Fibroblast of pulmonary artery (primary cell): ENCODE measurements at places on chromosomes 13 and 19.

- DNase-seq, result no peak
These were observed 13.3 kb downstream of the DACH1 start for GRCh38 chr13:71853725-71854124.

- no peak for DNase-seq
These were observed 27.2 kb downstream of the COMP start for GRCh38 chr19:18763674-18764590.

GRCh38 chr13:38758277-38758676, 71.4 kb downstream of the FREM2 start:
- no peak for DNase-seq

DNA sequence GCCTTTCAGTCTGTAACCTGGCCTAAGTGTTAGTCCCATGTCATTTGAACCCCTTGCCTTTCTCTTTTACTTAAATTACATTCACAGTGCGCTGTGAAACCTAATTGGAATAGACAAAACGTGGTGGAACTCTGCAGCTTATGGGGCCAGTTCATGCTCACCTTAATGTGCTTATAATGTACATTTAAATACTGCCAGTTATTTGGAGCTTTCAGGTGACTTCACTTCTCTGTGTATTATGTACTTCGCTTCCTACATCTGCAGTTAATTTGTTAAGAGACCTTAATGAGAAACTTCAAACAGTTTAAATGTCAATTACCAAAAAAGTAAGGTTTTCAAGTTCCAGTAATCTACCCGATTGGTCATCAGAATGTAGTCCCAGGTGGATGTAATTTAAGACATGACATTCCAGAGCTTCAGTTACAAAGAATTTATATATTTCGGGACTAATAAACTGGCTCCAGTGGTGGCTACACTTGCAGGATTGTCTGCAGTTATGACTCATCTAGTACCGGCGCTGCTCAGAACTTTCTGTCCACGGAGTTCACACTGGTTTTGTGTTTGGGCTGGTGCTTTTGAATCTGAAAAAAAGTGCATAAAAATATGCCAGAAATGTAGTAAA, 125.3 kb downstream of the TM9SF2 start:
- peak; percentile 46 for DNase-seq

- DNase-seq, result no peak
These were observed 149.0 kb upstream of the ZNF536 start for GRCh38 chr19:30222992-30223865.

DNA sequence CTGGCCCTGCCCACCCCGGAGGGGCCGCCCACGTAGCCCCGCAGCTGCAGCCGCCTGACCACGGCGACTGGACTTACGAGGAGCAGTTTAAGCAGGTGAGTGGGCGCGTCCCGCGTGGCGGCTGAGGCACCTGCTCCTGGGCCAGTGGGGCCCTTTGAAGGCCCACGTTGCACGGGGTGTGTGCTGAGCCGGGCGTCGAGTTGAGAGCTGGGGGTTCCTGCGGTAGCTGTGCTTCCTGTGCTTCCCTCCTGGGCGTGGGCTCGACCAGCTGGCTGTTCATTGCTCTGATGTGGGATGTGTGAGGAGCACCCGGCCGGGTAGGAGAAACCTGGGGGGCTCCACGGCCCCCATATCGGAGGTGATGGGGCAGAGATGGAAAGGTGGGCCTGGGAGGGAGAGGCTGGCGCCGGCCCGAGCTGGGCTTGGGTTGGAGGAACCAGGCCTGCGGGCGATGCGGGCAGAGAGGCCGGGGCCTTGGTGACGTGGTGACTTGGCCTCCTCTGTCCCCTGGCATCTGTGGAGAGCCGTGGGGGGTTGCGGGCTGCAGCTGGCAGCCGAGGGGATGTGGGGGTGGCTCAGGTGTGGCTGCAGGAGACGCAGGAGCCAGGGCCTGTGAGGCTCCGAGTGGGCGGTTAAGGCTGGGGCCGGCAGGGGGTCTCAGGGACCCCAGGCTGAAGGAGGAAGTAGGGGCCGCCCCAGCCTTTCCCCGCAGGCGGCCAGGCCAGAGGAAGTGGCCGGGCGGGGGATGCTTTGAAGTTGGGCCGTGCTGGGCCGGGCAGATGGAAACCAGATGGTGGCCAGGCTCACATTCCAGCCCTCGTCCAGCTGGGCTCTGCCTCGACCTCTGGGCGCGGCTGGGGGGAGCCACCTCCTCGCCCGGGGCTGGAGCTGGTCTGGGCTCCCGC, 7.1 kb downstream of the ARID3A start:
- peak; percentile 93 for DNase-seq

GRCh38 chr13:49314344-49314882, 66.7 kb downstream of the CDADC1 start:
- no peak for DNase-seq

DNA sequence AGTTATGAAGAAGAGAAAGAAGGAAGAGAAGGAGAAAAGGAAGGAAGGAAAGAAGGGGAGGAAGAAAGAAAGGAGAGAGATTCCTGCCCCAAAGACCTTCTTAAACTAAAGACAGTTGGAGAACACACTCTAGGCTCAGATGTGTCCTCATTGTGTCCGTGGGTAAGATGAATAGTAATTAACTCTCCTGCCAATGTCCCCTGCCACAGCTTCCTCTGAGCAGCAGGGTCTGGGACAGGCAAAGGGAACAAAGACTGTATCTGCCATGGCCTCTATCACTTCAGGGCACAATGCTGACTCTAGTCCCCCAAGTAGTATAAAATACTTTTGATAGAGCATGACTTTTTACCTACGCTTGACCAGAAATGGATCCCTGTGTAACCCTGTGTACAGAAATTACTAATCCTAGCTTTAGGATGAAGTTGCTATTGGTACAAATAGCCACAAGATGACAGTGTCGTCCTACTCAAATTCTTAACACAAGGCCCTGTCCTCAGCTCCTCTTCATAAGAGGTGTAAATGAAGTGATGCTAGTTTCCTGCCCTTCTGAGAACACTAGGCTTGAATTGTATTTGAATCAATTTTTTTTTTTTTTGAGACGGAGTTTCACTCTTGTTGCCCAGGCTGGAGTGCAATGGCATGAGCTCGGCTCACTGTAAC, 186.2 kb upstream of the GPR12 start:
- DNase-seq, result peak; percentile 83

DNA sequence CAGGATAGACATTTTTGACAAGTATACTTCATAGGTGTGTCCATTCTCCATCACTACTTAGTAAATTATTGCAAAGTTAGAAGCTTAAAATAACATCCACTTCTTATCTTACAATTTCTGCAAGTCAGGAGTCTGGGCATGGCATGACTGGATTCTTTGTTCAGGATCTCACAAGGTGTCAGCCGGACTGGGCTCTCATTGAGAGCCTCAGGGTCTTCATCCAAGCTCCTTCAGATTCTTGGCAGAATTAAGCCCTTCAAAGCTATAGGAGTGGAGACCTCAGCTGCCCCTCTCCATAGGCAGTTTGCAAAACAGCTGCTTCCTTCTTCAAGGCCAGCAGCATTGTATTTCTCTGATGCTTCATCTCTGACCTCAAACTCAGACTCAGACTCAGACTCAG, 9.1 kb upstream of the SIN3B start:
- DNase-seq, result no peak

DNA sequence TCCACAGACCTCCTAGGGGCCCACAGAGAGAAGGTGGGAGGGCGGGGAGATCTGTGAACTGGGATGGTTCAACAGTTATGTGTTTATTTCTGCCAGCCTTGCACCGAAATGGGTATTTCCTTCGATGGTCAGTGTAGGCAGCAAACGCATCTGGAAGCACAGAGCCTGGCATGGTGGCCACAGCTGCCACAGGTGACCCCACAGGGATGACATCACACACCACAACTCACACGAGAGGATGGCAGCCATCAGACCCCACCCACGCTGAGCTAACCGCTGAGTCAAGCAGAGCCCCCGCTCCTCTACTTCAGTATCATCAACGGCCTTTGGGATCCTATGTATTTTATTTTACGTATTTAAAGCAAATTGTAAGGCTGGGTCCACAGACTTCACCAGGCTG, 37.4 kb downstream of the NAXD start:
- DNase-seq, result no peak

GRCh38 chr19:47152632-47153031, 22.0 kb downstream of the SAE1 start:
- DNase-seq, result no peak

DNA sequence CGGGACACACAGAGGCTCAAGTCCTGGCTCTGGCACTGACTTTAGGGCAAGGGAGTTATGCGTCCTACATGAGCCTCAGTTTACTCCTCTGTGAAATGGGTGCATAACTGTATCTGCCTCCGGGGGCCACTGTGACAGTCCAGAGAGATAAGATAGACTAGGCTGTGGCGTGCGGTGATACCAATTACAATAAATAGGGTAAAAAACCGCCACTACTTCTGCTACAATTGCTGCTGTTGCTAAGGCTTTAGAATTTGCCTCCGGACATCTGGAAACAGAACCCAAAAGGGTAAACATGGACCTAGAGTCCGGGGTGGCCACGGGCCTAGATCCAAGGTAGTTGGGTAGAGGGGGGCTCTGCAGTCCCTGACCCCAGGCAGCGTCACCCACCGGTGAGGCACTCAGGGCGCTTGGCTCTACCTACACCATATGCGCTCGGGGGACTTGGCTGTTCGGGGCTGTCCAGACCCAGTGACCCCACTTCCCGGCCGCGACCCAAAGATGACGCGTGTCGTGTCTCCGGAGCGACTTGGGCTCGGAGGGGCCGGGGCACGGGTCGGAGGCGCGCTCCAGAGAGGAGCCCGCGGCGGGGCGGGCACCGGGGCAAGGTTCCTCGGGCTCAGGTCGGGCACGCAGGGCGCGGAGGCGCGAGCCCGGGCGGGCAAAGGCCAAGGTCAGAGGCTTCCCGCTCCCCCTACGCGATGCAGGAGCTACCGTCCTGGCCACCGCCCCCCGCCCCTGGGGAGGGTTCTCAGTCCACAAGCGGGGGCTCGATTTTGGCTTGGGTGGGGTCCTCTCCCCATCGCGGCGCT, 1.1 kb downstream of the INSR start:
- no peak for DNase-seq

GRCh38 chr19:46413262-46414031, at the start of gene CCDC8:
CCDC8 (minus strand) TSS chr19:46413564; CDS start chr19:46412810, 754 bp downstream.
- DNase-seq, result peak; percentile 96

- peak; percentile 75 for DNase-seq
These were observed 4.2 kb upstream of the RPL18A start for GRCh38 chr19:17855280-17856152.

- DNase-seq, result no peak
These were observed 7.3 kb downstream of the RASAL3 start for GRCh38 chr19:15456871-15457700.

GRCh38 chr13:51091839-51092238, 19.2 kb downstream of the C13orf42 start:
- DNase-seq, result no peak

- DNase-seq, result no peak
These were observed 3.4 kb upstream of the EBI3 start for GRCh38 chr19:4225885-4226284.

GRCh38 chr13:29681864-29682263, 86.4 kb upstream of the SLC7A1 start:
- no peak for DNase-seq

GRCh38 chr13:112696001-112696868, 6.4 kb downstream of the ATP11A start:
- no peak for DNase-seq

DNA sequence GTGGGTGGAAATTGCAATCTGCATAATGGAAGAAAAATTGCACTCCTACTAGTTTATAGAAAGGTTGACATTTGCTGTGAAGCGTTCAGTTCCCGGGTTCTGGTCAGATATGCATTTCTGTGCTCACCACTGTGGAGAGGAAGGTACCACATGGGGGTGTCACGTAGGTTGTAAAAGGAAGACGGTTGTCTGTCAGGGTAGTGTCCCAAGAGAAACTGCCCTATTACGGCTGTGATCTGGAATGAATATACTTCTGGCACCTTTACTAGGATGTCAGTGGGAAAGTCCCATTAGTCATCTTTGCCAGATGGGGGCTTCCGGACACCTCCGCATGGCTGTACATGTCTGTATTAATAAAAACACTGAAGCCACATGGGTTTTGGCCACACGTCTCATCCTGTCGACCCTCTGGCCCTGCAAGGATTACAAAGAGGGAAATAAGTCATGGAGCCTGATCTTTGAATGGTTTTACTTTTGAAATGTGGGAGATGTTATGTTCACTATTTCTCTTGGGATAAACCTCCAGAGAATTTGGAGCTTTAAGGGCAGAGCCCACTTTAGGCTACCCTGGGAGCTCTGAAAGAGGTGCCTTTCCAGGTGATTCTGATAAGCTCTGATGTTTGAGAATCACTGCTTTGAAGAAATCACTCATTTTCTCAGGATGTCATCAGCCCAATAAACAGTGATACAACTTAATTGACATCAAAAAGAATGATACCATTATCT, 133.9 kb downstream of the AKAP11 start:
- peak; percentile 24 for DNase-seq
